ENCODE measurements at places on chromosomes 16 and 17.

DNA sequence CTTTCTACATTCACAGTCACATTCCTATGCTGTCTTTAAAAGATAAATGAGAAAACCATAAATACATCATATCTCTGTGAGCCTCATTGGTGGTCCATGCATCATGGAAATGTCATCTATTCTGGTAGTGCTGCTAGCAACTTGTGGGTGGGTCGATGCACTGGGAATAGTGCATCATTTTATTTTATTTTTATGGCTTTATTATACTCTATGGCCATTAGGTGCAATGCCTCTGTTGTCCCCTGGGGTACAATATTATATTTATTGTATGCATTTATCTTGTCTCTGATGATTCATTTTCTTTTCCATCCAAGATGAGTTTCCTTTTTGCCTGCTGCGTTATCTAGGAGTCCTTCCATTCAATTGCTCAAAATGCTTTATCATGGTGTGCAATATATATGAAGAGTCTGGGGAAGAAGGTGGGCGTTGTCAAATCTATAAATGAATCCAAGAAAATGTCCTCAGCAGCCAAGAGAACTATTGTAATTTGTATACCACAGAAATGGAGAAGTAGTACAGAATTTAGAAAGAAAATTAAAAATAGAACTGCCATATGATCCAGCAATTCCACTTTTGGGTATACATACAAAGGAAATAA lies 324.0 kb downstream of the KCNJ2 start:
- no peak for DNase-seq

GRCh38 chr17:4130715-4131114 lies 12.1 kb downstream of the ZZEF1 start:
- DNase-seq: no peak

GRCh38 chr17:31558748-31559583 lies 167.5 kb downstream of the RAB11FIP4 start:
- no peak for DNase-seq

GRCh38 chr16:2404099-2404498 lies 25.1 kb upstream of the CCNF start:
- DNase-seq: no peak

- no peak for DNase-seq
These were observed 95.1 kb upstream of the CDH5 start for GRCh38 chr16:66271074-66272060.

- no peak for DNase-seq
These were observed 200.6 kb upstream of the CIBAR2 start for GRCh38 chr16:85312642-85313525.

Data from NCI-H1048 (cell line).